ENCODE measurements at places on chromosomes 16 and 17. TPM values are rescaled to one million over a fixed set of nuclear protein-coding genes. Genes with fewer than 3 reads are reported as not detected.
A peak's percentile ranks its signal among the peaks of the same experiment; 100 is the strongest.

Gene NHERF1
- 18.0 TPM for total RNA-seq

DNA sequence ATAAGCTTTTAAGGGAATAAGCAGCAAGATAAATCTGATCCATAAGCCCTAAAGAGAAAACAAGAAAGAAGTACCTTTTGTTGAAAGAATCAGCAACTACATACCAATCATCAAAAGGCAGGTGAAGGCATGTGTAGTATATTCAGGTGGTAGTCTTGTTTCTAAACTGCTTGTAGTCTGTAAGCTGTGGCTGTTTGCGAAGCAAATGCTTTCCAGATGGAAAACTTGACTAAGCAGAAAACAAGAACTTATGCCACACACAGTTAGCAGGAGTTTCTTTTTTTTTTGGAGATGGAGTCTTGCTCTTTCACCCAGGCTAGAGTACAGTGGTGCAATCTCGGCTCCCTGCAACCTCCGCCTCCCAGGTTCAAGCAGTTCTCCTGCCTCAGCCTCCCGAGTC, 5.7 kb downstream of the CBX1 start:
- DNase-seq: no peak

- DNase-seq: peak; percentile 41
Observed at GRCh38 chr16:57667526-57668262, 412 bp upstream of the ADGRG3 start.

- DNase-seq: peak; percentile 92
Observed at GRCh38 chr16:71360378-71360777, 1.9 kb downstream of the CALB2 start.

DNA sequence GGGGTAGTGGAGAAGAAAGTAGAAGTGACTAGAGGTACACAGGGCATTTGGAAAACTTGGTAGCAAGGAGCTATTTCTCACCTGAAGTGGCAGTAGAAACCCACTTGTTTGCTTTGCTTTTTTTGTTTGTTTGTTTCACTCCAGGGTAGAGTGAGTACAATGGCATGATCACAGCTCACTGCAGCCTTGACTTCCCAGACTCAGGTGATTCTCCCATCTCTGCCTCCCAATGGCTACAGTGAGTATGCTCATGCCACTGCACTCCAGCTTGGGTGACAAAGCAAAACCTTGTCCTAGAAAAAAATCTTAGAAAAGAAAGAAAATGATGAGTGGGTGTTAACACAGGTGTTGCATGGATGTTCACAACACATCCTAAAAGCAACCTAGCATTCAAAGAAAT, 40.4 kb downstream of the SCNN1G start:
- DNase-seq: no peak

All from fibroblast of villous mesenchyme (primary cell).